ENCODE measurements at places on chromosomes 4 and X.

DNA sequence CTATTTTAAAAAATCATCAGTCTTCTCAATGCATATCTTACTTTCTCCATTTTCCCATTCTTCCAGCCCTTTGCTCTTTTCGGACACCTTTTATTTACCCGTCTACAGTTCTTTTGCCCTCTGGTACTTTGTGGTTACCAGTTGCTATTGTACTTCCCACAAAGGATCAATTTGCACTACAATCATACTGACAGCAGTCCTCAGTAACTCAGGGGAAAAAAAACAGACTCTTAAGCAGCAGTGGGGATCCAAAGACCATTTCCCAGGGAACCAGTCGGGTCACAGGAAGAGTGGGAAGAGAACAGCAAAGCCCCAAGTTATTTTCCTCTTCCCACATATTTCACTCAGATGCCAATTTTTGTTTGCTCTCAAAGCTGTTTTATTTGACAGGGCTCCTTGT lies 23.1 kb downstream of the DMD start:
- DNase-seq: no peak

GRCh38 chr4:173211838-173212237 lies 43.2 kb downstream of the GALNT7 start:
- no peak for DNase-seq

DNA sequence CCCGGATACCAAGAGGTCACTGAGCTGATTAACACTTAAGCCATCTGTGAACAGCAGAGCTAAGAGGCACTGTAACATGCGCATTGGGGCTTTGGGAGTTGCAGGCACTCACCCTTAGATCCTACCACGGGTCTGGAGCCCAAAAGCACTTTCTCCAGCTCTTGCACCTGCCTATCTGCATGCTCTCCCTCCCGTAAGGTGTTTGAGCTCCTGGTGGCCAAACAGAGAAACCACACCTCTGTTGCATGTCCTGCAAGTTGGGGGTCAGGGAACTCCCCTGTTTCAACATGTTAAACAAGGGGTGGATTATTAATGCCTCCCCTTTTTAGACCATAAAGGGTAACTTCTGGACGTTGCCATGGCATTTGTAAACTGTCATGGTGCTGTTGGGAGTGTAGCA lies 49.8 kb downstream of the GYPA start:
- DNase-seq: no peak

DNA sequence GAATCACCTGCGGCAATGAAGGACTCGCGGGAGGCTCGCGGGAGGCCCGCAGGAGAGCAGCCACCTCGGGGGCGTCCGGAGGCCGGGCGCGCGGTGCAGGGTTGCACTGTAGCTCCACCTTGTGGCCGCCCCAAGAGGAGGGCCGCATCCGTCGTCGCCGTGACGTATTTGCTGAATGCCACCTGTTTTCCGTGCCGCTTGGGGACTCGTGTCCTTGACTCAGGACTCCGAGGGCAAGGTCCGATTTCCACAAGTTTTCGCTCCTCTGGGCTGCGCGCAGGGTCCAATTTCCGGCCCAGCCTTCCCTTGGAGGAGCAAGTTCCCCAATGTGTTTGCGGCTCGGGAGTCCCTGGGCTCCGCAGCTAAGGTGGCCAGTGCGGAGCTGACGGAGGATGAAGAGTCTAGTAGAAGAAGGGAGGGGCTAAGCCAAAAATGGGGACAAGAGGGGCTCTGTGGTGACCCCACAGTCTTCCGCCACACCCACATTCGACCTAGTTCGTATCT lies 10.7 kb upstream of the DLG3 start:
- peak; percentile 66 for DNase-seq

GRCh38 chr4:128354205-128354821 lies 66.7 kb upstream of the PGRMC2 start:
- DNase-seq: no peak

All from naive B cell (primary cell).